GM19239 (cell line): ENCODE measurements at places on chromosomes 4 and X.
A peak's percentile ranks its signal among the peaks of the same experiment; 100 is the strongest.

GRCh38 chrX:50579955-50580354 lies 109.3 kb upstream of the DGKK start:
- peak; percentile 6 for DNase-seq

DNA sequence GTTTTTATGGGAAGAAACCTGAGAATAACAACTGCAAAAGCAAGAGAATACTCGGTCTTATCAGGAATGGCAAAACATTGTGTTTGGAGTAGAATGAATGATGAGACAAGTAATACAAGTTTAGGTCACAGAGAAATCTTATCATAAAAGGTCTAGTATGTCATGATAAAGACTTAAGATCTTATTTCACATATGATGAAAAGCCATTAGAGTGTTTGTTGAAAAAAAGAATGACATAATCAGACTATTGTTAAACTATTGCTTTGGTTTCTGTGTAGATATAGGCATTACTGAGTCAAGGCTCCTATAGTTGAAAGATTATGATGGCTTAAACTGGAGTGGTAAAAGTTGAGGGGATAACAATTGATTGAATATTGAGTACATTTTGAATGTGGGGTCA lies 603.6 kb downstream of the CCSER1 start:
- no peak for DNase-seq

GRCh38 chr4:30610361-30610760 lies 109.8 kb upstream of the PCDH7 start:
- no peak for DNase-seq

DNA sequence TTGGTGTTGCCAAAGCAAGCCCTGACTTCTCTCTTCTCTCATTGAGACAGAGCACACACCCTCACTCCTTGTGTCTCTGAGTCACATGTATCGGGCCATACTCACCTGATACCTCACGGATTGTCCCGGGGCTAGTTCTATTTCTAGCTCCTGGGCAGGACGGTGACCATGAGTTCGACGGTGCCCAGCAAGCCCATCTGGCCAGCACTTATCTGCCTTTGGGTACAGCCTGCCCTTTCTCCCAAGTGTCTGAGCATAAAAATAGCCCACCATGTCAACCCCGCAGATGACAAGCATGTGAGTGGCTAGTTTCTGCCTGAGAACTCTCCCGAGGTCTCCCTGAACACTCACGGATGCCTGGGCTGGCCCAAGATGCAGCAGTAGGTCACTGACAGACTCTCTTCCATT lies 158.5 kb downstream of the DHRSX start:
- DNase-seq: no peak

DNA sequence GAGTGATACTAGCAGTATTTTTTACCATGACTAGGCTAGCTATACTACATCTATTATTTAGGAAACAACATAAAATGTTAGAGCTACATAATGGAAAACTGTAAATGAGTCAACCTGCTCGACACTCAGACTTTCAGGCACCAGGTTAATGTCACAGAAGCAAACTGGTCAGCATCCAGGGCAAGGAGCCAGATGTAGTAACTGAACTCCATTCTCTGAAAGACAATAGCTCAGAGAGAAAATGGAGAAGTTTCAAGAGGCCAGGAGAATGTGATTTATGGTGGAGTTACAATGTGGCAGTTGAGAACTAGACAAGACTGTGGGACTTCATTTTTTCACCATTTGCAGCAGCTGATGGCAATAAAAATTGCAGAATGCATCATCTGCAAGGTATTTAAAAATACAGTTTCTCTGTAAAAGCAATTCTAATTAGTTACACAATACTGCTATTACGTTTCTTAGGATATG lies 342.7 kb upstream of the PABPC4L start:
- DNase-seq: no peak

- no peak for DNase-seq
Measured at GRCh38 chrX:123223409-123223808, 39.3 kb downstream of the GRIA3 start.

DNA sequence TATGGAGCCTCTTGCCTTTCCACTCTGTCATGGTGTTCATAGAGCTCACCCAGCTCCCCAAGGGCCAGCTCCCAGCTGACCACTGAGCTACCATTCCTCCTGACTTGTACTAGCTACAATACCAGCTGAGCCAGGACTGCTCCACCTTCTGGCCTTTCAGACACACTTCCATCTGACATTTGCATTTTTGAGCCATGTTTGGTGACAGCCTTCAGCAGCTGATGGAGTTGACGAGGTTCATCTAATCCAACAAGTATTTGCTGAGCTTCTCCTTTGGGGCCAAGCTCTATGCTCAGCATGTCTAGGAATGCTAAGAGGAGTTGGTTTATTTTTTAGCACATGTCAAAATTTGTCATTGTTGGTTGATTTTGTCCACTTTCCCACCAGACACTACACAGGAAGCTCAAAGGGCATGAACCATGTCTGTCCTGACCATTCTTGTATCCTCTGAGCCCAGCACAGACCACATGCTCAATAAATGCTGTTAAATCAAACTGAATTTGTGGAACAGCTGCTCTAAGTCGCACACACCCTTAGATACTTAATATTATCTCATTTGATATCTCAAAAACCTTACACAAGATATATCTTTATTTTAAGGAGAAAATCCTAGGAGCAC lies 142.6 kb upstream of the PPARGC1A start:
- no peak for DNase-seq

DNA sequence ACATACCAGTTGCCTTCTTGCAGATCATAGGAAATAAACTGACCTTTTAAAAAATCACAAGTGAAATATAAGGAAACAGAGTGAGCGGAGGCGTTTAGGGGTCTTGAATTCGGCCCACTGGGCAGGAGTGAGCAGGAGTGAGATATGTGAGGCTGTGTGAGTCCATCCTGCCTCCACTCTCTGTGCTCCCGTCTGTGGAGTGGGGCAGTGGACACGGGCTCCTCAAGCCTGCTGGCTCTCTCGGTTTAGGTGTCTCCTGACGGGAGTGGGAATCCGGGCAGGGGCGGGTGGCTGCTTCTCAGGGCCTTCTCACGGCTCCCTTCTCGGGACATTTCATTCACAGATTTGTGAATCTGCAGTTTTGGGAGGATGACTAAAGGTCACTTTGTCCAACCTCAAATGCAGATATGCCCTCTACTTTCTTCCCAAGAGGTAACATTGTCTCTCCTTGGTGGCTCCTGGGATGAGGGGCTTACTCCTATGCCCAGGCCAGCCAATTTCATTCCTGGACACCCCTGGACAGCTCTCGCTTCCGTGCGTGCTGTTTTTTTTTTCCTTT lies 27.6 kb downstream of the CYTL1 start:
- no peak for DNase-seq

GRCh38 chr4:52116641-52117040 lies 65.5 kb downstream of the SPATA18 start:
- DNase-seq: no peak

DNA sequence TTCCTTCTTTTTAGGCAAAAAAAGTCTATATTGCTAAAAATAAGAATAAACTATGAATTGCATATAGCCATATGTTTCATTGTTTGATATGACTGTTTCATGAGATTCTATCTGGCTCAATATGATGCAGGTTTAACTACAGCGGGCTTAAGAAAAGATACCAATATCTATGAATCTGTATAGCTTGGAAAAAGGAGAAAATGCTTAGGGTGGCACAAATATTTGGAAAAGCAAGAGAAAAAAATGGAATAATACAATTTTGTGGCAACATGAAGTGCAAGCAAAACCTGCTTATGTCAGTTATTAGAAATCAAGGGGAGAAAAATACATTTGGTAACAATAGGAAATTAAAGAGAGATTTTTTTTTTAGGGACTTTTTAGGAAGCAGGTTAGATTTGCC lies 48.3 kb upstream of the NFKB1 start:
- no peak for DNase-seq

DNA sequence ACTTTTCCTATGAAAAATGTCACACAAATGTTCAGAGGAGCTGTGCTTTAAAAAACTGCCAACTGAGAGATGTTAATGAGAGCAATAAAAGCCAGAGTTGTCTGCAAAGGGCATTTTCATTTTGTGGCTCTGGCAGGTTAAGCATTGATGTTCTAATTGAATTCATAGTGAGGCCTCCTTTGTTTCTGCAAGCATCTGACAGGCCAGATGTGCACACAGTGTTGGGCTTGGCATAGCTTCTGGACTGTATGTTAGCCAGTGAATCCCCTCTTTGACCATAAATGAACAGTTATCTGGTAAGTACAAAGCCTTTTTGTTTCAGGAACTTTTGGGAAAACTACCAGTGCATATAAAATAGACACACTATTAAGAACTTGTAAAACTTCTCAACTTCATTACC lies 81.9 kb downstream of the JADE3 start:
- DNase-seq: no peak

GRCh38 chr4:16995451-16995850 lies 97.0 kb upstream of the LDB2 start:
- no peak for DNase-seq

DNA sequence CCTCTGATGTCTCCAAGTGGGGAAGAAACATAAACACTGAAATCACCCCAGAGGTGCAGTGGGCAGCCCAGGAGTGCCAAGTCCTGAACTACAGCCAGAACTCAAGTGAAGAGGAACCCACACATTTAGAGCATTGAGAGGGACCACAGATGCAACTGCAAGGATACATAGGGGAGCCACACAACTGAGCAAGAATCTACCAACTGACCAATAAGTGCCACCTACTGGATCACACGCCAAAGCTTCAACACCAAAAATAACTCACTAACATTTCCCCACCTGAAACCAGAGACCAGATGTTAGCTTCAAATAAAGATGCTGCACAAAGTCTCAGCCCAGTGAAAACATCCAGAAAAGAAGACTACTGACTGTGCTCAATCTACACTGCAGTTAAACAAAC lies 276.7 kb upstream of the GRIA3 start:
- DNase-seq: no peak

GRCh38 chrX:19110642-19111041 lies 11.6 kb downstream of the ADGRG2 start:
- no peak for DNase-seq

GRCh38 chrX:16089086-16089485 lies 34.3 kb upstream of the GRPR start:
- DNase-seq: no peak

DNA sequence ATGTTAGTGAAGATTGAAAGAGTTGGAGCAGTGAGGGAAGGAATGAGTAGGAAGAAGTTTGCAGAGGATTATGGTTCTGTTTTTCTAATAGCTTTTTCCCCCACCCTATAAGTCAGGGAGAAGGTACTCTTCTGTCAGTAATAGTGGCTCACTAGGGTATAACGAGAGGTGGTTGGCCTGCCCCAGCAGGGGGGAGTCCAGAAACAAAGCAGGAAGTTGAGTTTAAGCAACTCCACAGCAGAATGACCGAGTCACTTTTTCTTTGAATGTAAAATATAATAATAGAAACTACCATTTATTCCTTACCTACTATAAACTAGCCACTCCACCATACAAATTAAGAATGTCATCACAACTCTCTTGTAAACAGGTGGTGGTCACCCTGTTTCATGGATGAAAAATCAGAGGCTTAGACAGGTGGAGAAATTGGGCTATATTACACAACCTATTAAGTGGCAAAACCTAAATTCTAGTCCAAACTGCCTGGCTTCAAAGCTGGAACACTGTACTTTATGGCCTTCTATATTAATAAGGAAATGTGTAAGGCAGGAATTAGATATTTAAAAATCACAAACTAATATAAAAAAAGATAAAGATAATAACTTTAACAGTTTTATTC lies 21.9 kb downstream of the AP1AR start:
- DNase-seq: no peak

DNA sequence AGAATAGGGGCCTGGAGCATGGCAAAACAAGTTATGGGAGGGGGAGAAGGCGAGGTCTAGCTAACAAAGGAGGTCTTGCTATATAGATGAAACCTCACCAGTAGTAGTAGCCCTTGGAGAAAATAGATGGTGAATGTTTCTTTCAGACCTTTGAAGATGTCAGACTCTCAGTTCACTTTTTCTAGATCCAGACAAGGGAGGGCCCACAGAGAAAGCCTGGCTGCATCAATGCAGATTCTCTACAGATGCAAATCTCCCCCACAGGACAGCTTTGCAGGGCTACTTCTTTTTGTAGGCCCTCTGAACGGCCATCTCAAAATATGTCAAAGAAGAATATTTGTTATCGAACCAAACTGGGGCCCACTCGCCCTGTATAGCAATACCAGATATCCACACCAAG lies 159.7 kb downstream of the ANK2 start:
- DNase-seq: no peak

GRCh38 chr4:56783986-56784385 lies 37.5 kb downstream of the SPINK2 start:
- no peak for DNase-seq

GRCh38 chr4:127400731-127401346 lies 231.9 kb upstream of the INTU start:
- peak; percentile 16 for DNase-seq

DNA sequence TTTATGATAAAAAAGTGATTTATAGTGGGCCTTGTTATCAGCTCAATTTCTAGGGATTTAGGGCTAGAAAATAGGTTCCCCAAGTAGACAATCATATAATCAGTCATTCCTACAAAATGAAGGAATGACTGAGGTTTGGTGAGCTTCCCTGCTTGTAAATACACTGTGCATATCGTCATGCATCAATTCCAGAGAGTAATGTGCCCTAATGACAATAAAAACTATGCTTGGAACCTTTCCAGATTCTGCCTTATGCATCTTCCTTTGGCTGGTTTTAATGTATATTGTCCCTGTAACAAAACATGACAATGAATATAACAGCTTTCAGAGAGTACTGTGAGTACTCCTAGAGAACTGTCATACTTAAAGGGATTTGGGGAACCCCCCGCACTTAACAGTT lies 1310.9 kb downstream of the PCDH7 start:
- DNase-seq: no peak

DNA sequence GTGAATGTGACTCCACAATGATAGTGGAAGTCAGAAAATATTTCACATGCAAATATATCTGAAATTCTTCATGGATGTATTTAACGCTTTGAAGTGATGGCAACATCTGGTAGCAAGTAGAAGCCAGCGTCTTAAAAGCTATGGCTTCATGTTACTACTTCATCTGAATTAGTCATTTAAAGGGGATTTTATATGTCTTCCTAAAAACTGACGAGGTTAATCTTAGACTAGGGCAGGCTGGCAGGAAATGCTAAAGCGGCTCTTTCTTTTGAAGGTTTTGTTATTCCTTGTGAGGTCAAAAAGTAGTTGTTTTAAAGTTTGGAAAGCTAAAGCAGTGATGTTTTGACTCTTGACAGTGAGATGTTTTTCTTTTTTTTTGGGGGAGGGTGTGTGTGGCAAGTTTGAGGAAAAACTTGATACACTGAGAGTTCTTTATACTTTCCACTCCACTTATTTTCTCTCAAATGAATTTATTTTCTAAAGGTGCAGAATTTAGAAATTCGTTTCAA lies 22.6 kb downstream of the PLS3 start:
- DNase-seq: no peak

DNA sequence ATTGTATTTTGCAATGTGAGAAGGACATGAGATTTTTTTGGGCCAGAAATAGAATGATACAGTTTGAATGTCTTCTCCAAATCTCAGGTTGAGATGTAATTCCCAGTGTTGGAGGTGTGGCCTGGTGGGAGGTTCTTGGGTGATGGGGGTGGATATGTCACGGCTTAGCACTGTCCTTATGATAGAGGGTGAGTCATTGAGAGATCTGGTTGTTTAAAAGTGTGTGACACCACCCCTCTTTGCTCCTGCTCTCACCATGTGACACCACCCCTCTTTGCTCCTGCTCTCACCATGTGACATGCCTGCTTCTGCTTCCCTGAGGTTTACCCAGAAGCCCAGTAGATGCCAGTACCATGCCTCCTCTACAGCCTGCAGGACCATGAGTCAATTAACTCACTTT lies 1226.9 kb downstream of the PCDH7 start:
- DNase-seq: no peak

- no peak for DNase-seq
Measured at GRCh38 chr4:24489870-24490269, 94.5 kb downstream of the DHX15 start.

- DNase-seq: no peak
Measured at GRCh38 chr4:130812117-130812765, 1716.3 kb downstream of the C4orf33 start.
